BJ (cell line): ENCODE measurements at places on chromosomes 4 and X. TPM values are rescaled to one million over a fixed set of nuclear protein-coding genes. Genes with fewer than 3 reads are reported as not detected.

KLHL13 gene
- polyA plus RNA-seq, result 1.0 and 1.2 TPM in 2 replicates

PLK4 gene
- 6.5 and 9.9 TPM in 2 replicates for polyA plus RNA-seq

KIT gene
- polyA plus RNA-seq, result 3.3 and 3.6 TPM in 2 replicates

FAM47E gene
- 0.05 and 0.23 TPM in 2 replicates for polyA plus RNA-seq
